ENCODE measurements at places on chromosomes 12 and 14.

DNA sequence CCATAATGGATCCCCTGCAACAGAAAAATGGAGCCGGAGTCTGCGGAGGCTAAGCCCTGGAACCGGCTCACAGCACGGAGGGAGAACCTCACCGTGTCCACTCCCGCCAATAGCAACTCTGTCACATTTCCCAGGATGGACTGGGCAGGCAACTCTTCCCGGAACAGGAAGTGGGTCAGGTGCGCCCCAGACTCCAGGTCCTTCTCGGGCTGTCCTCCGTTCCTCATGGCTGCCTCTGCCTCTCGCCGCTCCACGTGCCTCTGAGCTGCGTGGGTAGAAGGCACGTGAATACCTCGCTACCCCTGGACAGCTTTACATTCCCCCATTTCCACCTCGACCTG, 2.2 kb downstream of the CYP27B1 start:
- no peak for DNase-seq

DNA sequence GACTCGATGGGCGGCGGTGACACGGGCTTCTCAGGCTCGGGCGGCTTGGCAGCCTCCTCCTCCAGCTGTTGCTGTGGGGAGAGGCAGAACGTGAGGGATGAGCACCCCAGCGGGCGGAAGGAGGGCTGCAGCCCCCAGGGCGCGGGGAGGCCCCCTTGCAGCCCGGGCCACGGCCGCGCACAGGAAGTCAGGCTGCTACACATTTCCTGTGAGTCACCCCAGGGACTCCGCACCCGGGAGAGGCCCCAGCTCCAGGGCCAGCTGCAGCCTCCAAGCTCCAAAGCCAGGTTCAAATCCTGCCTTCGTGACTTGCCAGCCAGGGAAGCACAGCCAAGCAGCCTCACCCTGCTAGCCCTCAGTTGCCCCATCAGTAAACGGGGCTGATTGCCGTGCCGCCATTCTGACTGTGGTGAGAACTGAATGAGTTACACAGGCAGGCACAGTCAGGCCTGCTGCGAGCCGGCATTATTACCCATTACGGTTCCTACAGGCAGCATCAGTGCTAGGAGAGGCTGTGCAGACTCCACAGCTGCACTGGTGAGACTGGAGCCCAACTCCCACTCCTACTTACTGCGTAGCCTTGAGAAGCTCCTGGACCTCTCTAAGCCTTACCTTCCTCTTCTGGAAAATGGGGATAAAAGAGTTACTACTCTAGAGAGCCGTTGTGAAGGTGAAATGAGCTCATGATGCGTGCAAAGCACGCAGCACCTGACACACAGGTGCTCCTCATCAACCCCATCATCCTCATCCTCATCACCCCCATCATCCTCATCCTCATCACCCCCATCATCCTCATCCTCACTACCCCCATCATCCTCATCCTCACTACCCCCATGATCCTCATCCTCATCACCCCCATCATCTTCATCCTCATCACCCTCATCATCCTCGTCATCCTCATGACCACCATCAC, 100.9 kb downstream of the NCOR2 start:
- DNase-seq: no peak

DNA sequence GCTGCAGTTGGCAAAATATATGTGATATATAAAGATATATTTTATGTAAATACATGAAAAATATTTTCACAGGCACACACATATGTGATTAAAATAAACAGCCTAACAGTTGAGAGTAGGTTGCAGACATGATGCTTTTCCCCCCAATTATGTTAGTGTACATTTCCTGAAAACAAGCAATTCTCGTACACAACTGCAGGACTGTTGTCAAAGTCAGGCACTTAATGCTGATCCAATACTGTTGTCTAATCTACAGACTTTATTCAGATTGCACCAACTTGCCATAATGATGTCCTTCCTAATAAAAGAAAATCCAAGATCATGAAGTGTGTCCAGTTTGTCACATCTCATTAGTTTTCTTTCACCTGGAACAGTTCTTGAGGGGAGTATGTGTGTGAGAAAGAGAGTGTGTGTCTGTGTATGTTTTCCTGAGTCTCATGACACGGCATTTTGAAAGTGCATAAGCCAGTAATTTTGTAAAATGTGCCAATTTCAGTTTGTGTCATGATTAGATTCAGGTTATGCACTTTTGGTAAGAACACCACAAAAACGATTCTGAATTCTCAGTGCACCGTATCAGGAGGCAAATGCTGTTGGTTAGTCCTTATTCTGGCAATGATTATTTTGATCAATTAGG, 16.5 kb upstream of the SEL1L start:
- DNase-seq: no peak

GRCh38 chr14:99280066-99280731, 8.2 kb upstream of the BCL11B start:
- no peak for DNase-seq

- DNase-seq: no peak
These were observed 15.7 kb downstream of the FAR2 start for GRCh38 chr12:29164477-29165393.

DNA sequence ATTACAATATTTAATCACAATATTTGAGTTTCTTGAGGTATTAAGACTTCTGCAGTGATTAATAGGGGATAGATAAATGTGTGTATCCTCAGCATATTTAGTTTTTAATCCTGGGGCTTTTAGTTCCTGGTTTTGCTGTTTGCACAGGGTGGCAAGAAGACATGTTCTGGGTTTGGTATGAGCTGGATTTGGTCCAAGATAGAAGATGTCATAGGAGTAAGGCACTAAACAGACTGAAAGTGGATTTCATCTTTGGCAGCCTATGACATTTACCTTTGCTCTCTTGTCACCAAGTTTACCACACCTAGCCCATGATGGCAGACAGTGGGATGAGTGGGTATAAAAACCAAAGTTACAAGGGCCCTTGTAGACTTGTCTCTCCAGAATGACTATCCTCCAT, 168.2 kb downstream of the LRRK2 start:
- DNase-seq: no peak

DNA sequence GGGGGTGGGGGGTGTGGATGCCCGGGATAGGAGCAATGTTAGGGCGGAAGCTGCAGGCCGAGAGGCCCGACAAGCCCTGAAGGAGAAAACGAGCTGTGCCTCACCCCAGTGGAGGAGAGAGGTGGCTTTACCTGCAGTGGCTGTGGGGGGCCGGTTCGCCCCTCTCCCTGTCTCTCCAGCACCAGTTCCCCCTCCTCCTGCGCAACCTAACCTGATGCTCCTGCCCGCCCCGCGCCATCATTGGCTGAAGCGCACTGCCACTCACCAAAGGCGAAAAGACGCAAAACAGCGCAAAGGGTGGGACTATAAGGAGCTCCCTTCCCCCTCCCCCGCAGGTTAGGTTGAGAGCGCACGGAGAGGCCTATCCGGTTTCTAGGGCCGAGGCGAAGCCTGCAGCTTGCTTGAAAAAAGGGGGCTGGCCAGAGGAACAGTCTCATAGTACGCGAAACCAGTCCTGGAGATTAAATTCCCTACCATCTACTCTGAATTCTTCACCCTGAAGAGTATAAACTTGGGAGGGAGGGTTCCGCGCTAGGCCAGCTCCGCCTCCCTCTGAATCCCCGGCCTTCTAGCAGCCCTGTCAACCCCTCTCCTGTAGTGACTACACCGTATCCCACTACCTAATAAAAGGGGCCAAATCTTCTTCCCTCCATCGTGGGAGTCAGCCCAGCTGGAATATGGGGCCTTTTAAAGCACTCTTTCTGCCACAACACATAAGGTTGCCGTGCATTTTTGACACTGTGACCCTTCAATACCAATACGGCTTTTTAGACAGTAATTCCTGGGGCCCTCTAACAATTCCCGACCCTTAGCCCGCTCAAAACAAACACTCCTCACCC, 18.6 kb downstream of the CHD8 start:
- peak; percentile 98 for DNase-seq

DNA sequence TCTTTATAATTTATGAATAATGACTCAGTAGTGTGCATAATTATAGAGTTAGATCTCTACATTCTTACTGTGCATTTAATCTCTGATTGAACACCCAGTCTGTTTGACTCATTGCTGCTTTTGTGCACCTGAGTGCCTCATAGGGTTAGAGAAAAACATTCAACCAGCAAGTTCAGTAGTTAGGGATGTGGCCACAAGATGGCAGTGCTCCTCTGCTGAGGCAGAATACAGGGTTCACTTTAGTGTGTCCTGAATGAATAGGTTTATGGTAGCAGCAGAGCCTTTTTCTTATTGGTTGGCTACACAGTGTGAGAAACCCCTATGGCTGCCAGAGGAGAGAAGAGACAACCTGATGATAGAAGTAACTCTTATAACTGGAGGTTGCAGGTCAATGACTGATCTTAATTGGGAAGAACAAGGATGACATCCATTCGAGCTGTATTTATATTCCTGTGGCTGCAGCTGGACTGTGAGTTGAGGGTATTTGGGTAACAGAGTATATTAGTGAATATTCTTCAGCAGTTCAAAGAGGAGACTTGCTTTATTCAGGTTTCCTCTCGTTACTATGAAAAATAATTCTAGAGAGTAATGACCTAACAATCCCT, 194.9 kb upstream of the OR4E1 start:
- DNase-seq: peak; percentile 58

GRCh38 chr12:132175496-132176384, 31.5 kb downstream of the NOC4L start:
- no peak for DNase-seq

DNA sequence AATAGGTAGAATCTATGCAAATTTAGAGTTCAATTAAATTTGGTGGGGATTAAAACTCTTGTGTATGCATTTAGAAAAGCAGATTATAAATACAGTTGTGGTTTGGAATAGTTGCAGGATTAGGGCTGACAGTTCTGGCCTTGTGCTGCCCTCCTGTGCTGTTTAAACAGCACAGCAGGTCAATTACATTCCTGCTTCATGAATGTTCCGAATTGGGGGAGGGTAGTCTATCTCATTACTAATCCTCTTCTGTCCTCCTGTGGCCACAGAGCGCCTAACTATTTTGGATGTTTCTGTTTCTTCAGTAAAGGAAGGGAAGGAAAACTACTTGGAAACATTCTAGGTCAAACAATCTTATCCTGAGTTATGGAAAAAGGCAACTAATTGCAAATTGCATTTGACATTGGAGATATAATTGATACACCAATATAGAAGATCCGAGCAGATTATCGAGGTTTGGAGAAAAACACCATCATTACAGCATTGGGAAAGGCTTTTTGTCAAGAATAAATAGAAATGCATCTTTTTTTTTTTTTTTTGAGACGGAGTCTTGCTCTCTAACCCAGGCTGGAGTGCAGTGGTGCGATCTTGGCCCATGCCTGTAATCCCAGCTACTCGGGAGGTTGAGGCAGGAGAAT, 8.7 kb upstream of the GPR19 start:
- peak; percentile 75 for DNase-seq

DNA sequence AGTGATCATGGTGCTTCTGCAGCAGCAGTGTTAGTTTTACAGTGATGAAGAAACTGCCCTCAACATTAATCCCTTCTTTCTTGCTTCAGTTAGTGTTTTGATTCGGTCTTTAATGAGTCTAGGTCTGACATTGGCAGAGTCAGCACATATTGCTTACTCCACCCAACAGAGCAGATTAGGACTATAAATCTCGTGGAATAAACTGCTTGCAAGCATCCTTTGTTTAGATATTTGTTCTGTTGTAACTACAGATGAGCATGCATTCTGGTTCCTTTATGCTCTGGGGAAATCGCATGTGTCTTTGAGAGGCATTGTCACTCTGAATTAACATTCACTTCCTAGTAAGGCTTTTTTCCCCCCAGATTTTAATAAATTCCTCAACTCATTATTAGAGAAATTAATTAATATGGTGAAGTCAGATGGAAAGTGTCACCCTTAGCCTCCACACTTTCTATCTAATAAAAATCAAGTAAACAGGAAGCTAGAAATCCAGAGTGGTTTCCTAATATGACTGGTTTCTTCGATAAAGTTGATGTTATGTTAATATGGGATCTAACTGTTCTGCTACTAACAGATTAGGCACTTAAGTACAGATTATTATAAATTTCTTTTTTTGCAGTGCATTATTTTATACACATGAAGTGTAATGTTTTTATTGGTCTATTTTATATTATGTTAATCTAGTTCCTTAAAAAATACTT, 86.2 kb upstream of the SSTR1 start:
- no peak for DNase-seq

- DNase-seq: no peak
These were observed 43.6 kb upstream of the NAA30 start for GRCh38 chr14:57346741-57347140.

DNA sequence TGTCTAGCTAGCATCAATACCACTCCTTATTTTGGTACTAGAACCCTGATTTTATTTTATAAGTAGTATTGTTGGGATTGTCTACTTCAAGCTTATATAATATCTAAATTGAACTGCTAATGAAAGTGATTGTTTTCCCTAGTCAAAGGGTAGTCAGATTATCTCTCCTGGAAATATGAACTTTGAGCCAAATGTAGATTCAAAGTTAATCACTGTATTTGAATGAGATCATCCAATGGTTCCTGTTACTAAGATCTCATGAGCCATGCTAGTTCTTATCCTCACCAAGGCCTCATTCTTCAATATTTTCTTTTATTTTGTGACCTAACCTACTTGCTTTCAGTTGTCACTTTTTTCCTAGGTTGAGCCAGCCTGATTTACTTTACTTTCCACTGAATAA, 276.7 kb downstream of the RASSF9 start:
- DNase-seq: no peak

DNA sequence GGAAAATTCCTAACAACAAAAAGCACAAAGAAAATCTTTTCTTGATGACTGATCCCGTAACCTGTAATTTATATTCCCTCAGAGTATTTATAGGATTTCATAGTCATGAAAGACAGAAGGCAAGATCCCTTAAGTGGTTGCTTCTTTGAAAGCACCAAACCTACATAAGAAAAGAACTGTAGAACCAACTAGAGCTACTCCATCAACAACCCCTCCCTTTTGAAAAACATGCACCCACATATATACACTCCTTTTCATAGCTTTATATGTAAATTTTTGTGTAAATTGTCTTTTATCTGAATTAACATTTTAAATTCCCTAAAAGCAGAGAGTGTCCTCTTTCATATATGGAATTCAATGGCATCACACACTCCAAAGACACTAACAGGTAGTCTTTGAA, 215.3 kb downstream of the CEP128 start:
- DNase-seq: no peak

GRCh38 chr14:31057701-31058364, 31.7 kb upstream of the STRN3 start:
- DNase-seq: no peak

GRCh38 chr14:88998027-88998426, 173.6 kb downstream of the TTC8 start:
- DNase-seq: no peak

Measured in mucosa of gallbladder (tissue), 1 donor.